ENCODE measurements at places on chromosomes 11 and 22. TPM values are rescaled to one million over a fixed set of nuclear protein-coding genes. Genes with fewer than 3 reads are reported as not detected.

- no peaks in the 10 kb centered on the region for H3K36me3 ChIP-seq
- DNase-seq, result no peak
- no peak overlapping the region for H3K27ac ChIP-seq
- no peak overlapping the region for H3K4me3 ChIP-seq
Observed at GRCh38 chr11:115391598-115391997, 112.6 kb downstream of the CADM1 start.

- no peak overlapping the region for H3K27ac ChIP-seq
- no peaks in the 10 kb centered on the region for H3K36me3 ChIP-seq
Observed at GRCh38 chr11:80873310-80873999, 1432.6 kb upstream of the TENM4 start.

GRCh38 chr11:643849-644738 is 7.0 kb downstream of the DRD4 start:
- H3K4me3 ChIP-seq, result no peak overlapping the region
- no peaks in the 10 kb centered on the region for H3K27me3 ChIP-seq
- no peak for DNase-seq
- H3K27ac ChIP-seq, result no peak overlapping the region
- peaks cover 16% of the 10 kb centered on the region for H3K36me3 ChIP-seq

GRCh38 chr11:111207213-111207612 is 38.3 kb upstream of the POU2AF2 start:
- H3K36me3 ChIP-seq, result no peaks in the 10 kb centered on the region
- H3K27ac ChIP-seq, result no peak overlapping the region
- no peak overlapping the region for H3K4me3 ChIP-seq
- H3K27me3 ChIP-seq, result no peaks in the 10 kb centered on the region

GRCh38 chr11:10599388-10600175 is 31.1 kb upstream of the LYVE1 start:
- H3K4me3 ChIP-seq, result no peak overlapping the region
- no peaks in the 10 kb centered on the region for H3K36me3 ChIP-seq
- peaks cover 23% of the 10 kb centered on the region for H3K4me1 ChIP-seq
- no peaks in the 10 kb centered on the region for H3K27me3 ChIP-seq

GRCh38 chr11:73978576-73979086 is 4.0 kb downstream of the UCP2 start:
- peak overlapping the region; percentile 98 for H3K27ac ChIP-seq
- peaks cover 33% of the 10 kb centered on the region for H3K4me1 ChIP-seq
- H3K36me3 ChIP-seq, result peaks cover 40% of the 10 kb centered on the region
- H3K27me3 ChIP-seq, result no peaks in the 10 kb centered on the region
- DNase-seq, result no peak

- H3K27ac ChIP-seq, result no peak overlapping the region
- peaks cover 30% of the 10 kb centered on the region for H3K4me1 ChIP-seq
- no peak overlapping the region for H3K4me3 ChIP-seq
- no peaks in the 10 kb centered on the region for H3K27me3 ChIP-seq
Observed at GRCh38 chr22:37594237-37594636, 14.3 kb upstream of the LGALS2 start.

DNA sequence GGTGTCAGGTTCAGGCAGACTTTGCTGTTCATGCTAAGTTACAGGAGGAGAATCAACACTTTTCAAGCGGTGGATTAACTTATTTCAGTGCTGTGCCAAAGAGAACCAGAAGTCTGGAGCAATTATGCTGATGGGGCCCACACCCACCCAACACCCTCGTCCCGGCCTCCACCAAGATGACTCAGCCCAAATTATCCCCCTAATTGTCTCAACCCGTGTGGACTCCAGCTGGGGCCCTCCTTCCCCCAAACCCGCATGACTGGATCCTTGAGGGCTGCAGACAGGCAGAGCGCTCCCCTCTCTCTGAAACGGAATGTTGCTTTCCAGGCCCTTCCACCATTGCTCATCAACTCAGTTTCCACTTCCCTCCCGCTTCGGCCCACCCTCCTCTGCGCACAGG is 34.6 kb upstream of the MN1 start:
- H3K27me3 ChIP-seq, result no peaks in the 10 kb centered on the region
- no peaks in the 10 kb centered on the region for H3K36me3 ChIP-seq
- no peak overlapping the region for H3K27ac ChIP-seq
- no peak for DNase-seq
- H3K4me3 ChIP-seq, result no peak overlapping the region

- no peaks in the 10 kb centered on the region for H3K36me3 ChIP-seq
- no peak for DNase-seq
- H3K27ac ChIP-seq, result no peak overlapping the region
- H3K27me3 ChIP-seq, result no peaks in the 10 kb centered on the region
- H3K4me3 ChIP-seq, result no peak overlapping the region
Observed at GRCh38 chr22:49735411-49735900, 92.2 kb downstream of the BRD1 start.

DNA sequence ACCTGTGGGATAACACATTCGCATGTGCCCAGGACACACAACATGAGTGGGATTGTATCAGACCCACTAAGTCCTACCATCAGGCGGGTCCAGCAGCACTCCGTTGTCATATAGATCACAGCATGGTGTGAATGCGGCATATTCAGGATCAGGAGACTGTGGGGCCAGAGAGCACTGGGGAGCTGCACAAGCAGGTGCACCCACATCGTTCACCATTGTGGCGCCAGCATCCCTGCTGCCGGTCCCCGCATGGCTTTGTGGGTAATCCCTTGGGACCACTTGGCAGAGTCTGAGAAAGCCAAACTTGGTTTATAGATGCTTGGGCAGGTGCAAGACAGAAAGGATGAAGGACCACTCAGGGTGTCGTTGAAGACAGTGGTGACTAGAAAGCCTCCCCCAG is 201.6 kb upstream of the B3GAT1 start:
- no peaks in the 10 kb centered on the region for H3K4me1 ChIP-seq
- peak; percentile 29 for DNase-seq
- no peaks in the 10 kb centered on the region for H3K27me3 ChIP-seq
- H3K36me3 ChIP-seq, result no peaks in the 10 kb centered on the region

- peaks cover 5% of the 10 kb centered on the region for H3K4me1 ChIP-seq
- no peak within 1 kb of the TSS for H3K27ac ChIP-seq
- no peak for DNase-seq
- H3K27me3 ChIP-seq, result no peaks in the 10 kb centered on the region
- peaks cover 6% of the 10 kb centered on the region for H3K36me3 ChIP-seq
Observed at GRCh38 chr11:78063440-78064181, at the start of gene THRSP. Gene THRSP, plus strand, starts transcription at chr11:78063861. Its CDS starts 21 bp downstream, at chr11:78063882.

- H3K4me3 ChIP-seq, result no peak overlapping the region
- no peak overlapping the region for H3K27ac ChIP-seq
- no peaks in the 10 kb centered on the region for H3K27me3 ChIP-seq
- DNase-seq, result no peak
- peaks cover 23% of the 10 kb centered on the region for H3K36me3 ChIP-seq
Observed at GRCh38 chr22:30662040-30662439, 5.6 kb downstream of the DUSP18 start.

GRCh38 chr11:83007909-83008580 is 63.7 kb downstream of the RAB30 start:
- no peak overlapping the region for H3K4me3 ChIP-seq
- peak overlapping the region; percentile 64 for H3K27ac ChIP-seq
- H3K27me3 ChIP-seq, result no peaks in the 10 kb centered on the region
- peak; percentile 60 for DNase-seq
- H3K4me1 ChIP-seq, result peaks cover 14% of the 10 kb centered on the region

The LINC01488 gene
- total RNA-seq, result not detected

The PATE4 gene
- total RNA-seq, result not detected

The SLC37A2 gene
- total RNA-seq, result 32.5 TPM

All from upper lobe of left lung (tissue), 6 donors.